ENCODE measurements at places on chromosomes 12 and 14. TPM values are rescaled to one million over a fixed set of nuclear protein-coding genes. Genes with fewer than 3 reads are reported as not detected.

- DNase-seq, result no peak
Observed at GRCh38 chr14:55891692-55892091, 226.5 kb upstream of the PELI2 start.

DNA sequence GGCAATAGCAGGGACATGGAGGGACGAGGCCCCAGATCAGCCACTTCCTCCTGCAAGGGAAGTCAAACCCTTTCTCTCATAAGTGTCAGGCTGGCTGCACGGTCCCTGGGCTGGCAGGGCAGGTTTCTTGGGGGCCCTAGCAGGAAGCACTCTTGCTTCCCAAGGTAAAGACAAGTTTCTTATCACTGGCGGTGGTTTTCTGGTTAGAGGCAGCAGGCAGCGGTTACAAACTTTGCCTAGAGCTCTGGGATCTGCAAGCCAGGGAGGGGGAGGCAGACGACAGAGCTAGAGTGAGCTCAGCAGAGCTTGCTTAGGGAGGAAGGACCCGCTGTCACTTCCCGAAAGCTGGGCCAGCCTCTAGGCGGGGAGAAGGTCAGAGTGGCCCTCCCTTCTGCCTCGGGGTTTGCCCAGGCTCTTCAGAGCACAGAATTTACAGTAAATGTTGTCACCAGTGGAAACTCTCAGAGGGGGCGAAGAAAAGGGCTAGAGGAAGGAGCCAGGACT, 20.4 kb downstream of the BATF start:
- DNase-seq, result peak; percentile 67

DNA sequence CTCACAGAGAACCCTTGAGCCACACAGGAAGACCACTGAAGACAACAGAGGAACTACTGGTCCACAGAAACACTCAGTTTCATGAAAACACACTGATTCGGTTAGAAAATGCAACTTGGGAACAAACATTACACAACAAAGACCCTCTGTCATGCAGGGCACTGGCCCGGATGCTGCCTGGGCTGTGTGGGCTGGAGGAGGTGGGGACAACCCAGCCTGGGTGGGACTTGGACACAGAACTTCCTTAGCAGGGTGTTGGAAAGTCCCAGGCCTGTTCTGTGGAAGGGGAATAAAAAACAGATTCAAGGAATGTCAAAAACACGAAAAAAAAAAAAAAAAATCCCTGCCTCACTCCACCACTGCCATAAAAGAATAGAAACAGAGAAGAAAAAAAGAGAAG, 181.0 kb downstream of the MON2 start:
- no peak for DNase-seq

- no peak for DNase-seq
Observed at GRCh38 chr14:55869397-55870049, 248.7 kb upstream of the PELI2 start.

- no peak for DNase-seq
Observed at GRCh38 chr12:132030367-132031038, 80.8 kb downstream of the EP400 start.

GRCh38 chr12:67457778-67458665, 188.9 kb downstream of the CAND1 start:
- no peak for DNase-seq

DNA sequence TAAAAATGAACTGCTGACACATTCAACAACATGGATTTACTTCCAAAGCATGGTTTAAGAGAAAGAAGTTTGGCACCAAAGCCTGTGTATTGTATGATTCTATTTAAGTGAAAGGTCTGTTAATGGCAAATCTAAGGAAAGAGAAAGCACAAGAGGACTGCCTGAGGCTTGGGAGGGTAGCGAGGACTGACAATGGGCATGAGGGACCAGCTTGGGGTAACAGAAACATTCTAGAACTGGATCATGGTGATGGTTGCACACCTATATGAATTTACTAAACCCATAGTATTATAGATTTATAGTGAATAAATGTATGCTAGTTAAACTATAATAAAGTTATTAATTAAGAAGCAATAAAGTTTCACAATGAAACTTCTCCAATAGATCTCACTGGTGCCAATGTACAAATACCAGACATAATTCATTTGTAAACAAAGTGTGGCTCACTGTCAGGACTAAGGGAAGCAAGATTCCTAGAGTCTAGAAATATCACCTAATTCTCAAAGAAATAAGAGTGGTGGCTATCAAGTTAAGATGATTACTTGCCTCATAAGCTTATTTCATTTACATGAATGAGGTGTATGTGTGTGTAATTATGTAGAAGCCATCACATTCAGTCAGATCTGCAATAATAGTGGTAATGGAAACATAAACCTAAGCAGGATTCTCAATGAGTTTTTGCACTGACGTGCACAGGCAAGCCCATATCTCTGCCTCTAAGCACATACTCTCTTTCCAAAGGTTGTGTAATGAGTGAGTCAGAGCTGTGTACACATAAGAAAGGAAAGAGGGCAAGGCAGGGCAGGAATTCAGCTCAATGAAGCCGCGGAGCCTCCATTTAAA, 353.4 kb downstream of the KCNH5 start:
- DNase-seq, result peak; percentile 96

DNA sequence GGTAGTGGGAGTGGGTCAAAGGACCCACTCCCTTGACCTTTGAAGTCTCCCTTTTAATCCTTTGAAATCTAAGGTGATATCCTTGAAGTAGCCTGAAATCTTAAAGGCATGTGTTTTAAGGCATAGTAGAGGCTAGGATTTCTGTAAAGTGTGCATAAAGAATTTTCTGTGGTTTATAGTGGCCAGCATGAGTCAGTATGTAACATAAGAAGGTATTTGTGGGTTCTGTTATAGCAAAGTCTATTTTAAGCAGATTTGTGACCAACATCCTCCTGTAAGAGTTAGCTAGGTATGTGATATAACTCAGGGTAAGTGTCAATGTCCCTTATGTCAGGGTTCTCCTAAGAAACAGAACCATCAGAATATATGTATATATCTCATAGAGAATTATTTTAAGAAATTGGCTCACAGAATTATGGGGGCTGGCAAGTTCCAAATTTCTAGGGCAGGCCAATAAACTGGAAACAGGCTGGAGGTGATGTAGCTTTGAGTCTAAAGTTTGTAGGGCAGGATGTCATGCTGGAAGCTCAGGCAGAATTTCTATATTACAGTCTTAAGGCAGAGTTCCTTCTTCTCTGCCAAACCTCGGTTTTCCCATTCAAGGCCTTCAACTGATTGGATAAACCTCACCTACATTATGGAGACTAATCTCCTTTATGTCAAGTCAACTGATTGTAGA, 18.7 kb upstream of the EPYC start:
- DNase-seq, result peak; percentile 89

- no peak for DNase-seq
Observed at GRCh38 chr12:77537663-77538062, 293.0 kb upstream of the NAV3 start.

DNA sequence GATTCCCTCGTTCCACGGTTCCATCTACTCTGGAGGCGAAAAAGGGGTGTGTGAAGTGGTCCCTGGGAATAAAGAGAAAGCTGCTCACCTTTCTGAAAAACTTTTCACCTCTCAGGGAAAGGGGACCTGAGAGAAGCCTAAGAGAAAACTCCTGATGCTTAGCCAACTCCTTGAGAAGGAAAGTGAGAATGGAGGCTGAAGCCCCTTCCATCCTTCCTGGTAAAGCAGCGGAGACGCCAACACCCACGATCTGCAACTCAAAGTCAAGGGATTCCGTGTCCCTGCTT, 110.0 kb downstream of the ARF6 start:
- DNase-seq, result no peak

GRCh38 chr12:105677672-105678071, 347.2 kb downstream of the C12orf75 start:
- DNase-seq, result no peak

GRCh38 chr14:20696764-20697163, 8.2 kb downstream of the ANG start:
- DNase-seq, result no peak

GRCh38 chr12:28237423-28237822, 47.2 kb downstream of the CCDC91 start:
- DNase-seq, result peak; percentile 4

- no peak for DNase-seq
Observed at GRCh38 chr12:120939523-120939922, 35.4 kb upstream of the SPPL3 start.

DNA sequence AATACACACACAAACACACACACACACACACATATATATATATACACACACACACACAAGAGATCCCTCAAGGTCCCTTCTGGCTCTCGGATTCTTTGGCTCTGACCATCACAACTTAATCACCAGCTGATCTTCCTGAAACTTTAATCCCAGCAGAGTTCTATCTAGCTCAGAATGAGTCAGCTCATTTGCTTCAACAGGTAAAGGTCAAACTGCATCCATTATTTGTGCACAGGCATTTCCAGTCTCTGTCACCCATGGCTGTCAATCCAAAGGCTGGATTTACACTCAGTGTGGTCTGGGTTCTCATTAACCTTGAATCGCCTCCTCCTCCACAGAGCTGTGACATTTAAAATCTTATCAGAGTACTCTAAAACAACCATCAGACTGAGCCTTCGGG, 113.3 kb upstream of the TMPO start:
- no peak for DNase-seq

The KRT3 gene
- total RNA-seq, result not detected

The LMNTD1 gene
- not detected for total RNA-seq

The ACOT6 gene
- total RNA-seq, result not detected

The MYF5 gene
- total RNA-seq, result not detected

The TGM1 gene
- 0.74 TPM for total RNA-seq

The RIMBP2 gene
- 0.06 TPM for total RNA-seq

The BCL2L2 gene
- total RNA-seq, result 9.7 TPM

The GPRC5D gene
- not detected for total RNA-seq

The SLC4A8 gene
- total RNA-seq, result 2.6 TPM

Measured in H4 (cell line).